ENCODE measurements at places on chromosomes 7 and 10.

- no peak for DNase-seq
Measured at GRCh38 chr10:130656582-130657133, 520.5 kb downstream of the GLRX3 start.

GRCh38 chr10:89144836-89145235 is 62.3 kb downstream of the CH25H start:
- DNase-seq = no peak

DNA sequence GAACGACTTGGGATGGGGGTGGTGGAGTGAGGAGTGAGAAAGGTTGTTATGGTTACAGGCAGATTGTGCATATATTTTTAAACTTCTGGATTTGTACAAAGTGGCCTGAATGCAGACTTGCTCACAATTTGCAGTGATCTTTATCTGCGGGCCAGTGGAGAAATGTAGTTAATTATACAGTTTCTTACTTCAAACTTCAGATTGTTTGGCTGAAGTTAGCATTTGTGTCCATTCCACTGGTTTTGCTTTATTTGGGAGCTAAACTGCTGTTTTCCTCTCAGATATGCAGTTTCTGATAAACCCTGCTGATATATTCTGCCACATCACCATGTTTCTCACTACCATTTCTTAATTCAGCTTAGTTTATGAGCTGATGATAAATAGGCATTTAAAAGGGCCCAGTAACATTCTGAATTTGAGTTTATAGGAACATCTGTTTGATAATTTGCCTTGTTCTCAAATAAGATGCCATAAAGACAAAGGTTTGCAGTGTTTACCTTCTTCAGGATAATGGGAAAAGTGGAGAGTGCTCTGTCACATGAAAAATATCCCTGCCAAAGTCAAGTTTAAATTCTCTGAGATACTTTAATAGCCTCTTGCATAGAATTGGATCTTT is 170.1 kb downstream of the ST7 start:
- DNase-seq = no peak

DNA sequence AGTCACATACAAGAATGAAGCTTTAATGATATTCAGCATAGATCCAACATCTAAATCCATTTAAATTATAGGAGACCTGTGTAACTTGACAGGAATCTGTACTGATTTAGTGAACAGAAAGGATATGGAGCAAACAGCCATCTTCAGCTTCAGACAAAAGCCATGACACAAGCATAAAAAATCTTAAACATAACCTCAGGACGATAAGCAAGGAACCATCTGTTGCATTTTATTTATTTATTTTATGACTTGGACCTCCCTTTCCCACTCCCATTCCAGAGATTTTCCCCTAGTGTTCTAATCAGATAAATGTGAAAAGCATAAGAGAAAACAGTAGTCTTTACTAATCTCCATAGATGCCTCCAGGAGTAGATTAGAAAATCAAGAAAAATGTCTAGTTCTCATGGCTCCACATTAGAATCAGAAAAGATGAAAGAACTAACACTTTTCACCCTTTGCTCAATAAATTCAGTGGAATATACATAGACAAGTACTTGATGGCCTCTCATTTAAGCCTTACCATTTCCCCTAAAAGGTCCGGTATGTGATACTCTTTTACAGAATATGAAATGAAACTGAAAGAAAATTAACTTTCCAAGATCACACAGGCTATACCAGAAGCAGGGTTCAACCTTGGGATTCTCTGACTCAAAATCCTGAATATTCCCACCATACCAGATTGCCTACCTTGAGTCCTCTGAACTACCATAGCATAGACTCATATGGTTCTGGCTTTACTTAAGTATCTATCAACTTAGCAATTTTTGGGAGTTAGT is 15.2 kb downstream of the CACNA2D1 start:
- DNase-seq = peak; percentile 81

DNA sequence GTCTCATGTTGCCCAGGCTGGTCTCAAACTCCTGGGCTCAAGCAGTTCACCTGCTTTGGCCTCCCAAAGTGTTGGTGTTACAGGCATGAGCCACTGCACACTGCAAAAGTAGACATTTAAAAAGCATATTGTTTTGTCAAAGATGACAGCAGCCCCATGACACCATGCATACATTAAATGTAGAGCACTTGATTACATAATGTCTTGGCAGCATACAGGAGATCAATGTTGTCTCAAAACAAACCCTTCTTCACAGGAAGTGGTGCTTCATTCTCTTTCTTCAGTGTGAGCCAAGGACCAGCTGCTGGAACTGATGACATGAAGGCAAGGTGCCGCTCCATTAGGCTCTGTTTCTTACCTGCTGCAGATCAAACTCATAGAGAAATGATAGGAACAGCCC is 218.4 kb downstream of the KLF6 start:
- no peak for DNase-seq

GRCh38 chr10:35219292-35219691 is 92.6 kb downstream of the CREM start:
- no peak for DNase-seq

- DNase-seq = no peak
Measured at GRCh38 chr10:131895116-131895515, 5.7 kb upstream of the PPP2R2D start.

- DNase-seq = no peak
Measured at GRCh38 chr7:12281038-12281437, 69.9 kb downstream of the TMEM106B start.

- DNase-seq = peak; percentile 37
Measured at GRCh38 chr10:62136931-62137330, 131.7 kb downstream of the RTKN2 start.

- no peak for DNase-seq
Measured at GRCh38 chr7:80533287-80533686, 21.4 kb upstream of the GNAT3 start.

- DNase-seq = no peak
Measured at GRCh38 chr10:34002896-34003295, 668.4 kb upstream of the NRP1 start.

DNA sequence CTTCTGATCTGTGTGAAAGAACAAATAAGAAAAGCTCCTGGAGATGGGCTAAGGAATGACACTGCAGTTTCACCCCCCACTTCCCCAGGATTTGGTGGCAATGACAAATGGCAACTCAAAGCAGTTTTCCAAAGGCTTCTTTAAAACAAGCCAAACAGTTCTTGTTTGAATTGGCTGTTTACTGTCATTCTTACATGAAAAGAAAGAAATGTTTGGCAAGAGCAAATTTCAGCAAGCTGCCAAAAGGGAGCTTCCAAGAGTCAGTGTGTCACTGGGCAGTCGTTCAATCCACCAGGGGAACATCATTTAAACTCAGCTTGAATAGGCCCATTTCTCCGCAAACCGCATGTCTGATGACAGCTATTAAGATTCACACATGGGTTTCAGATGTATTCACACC is 119.0 kb upstream of the RHOBTB1 start:
- no peak for DNase-seq

- no peak for DNase-seq
Measured at GRCh38 chr7:108026647-108027046, 23.7 kb upstream of the LAMB1 start.

DNA sequence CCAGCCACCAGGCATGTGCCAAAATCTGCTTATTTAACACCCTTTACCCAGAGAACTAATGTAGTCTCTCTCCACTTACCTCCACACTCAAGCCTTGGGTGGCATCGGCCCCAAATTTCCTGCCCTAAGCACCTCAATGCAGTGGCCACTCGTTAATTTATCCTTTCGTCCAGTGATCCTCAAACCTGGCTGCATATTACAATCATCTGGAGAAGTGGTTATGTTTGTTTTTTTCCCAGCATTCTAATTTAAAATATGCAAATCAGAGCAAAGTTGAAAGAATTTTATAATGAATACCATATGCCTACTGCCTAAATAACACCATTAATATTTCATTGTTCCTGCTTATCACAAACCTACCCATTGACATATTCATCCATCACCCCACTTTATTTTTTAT is 25.7 kb downstream of the CREB3L2 start:
- DNase-seq = no peak

- DNase-seq = peak; percentile 5
Measured at GRCh38 chr7:81327468-81328266, 408.8 kb upstream of the SEMA3C start.

DNA sequence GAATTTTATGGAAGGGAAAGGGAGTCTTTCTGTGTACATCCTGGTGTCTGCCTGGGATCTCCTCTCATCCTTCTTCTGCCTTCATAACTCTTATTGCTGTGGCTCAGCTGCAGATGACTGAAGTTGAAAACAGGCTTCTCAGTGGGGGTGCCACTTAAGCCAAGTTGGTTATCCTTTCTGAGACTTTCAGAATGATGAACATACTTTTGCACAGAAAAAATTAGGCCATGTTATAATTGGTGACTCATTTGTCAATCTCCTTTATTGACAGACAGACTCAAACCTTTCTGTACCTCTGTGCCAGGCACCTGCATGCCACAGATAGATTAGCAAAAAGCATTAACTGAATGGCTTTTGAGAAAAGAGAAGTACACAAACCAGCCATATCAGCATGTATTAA is 430.3 kb downstream of the SORCS1 start:
- no peak for DNase-seq

- no peak for DNase-seq
Measured at GRCh38 chr7:139654276-139655181, 123.3 kb downstream of the HIPK2 start.

DNA sequence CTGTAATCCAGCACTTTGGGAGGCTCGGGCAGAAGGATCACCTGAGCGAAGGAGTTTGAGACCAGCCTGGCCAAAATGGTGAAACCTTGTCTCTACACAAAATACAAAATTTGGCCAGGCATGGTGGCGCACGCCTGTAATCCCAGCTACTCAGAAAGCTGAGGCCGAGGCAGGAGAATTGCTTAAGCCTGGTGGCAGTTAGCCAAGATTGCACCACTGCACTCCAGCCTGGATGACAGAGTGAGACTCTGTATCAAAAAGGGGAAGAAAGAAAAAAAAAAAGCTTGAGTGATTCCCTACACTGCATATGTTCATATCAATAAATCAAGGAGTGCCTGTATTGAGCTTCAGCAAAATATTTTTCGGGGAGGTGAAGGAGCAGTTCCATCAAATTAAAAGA is 45.8 kb upstream of the SRRM3 start:
- DNase-seq = peak; percentile 18

DNA sequence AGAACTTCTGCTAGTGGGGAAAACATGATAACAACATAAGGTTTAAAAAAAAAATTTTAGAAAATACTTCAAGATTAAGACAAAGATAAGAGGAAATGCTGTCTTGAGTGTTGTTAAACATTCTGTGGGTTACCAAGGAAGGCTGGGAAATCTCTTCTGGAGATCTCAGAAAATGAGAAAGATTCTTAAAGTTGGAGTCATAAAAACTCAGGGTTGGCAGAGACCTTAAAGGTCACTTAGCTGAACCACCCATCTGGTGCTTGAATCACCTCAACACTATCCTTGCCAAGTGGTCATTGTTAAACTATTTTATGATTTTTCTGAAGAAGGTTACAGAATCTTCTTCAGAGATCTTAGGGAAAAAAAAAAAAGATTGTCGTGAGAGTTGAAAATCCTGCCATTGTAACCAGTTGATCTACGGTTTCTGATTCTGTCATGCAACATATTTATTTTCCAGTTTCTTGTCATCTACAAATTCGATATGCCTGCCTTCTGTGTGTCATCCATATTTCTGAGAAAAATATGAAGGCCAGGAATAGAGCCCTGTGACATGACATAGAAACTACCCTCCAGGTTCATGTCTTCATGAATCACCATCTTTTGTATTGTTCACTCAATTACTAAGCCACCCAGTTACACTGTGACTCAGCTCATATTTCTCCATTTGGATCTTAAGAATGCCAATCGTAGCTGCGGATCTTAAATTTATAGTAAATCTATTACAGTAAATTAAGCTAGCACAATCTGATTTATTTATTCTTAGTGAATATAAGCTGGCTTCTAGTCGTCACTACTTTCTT is 179.2 kb downstream of the ST7 start:
- DNase-seq = peak; percentile 66

DNA sequence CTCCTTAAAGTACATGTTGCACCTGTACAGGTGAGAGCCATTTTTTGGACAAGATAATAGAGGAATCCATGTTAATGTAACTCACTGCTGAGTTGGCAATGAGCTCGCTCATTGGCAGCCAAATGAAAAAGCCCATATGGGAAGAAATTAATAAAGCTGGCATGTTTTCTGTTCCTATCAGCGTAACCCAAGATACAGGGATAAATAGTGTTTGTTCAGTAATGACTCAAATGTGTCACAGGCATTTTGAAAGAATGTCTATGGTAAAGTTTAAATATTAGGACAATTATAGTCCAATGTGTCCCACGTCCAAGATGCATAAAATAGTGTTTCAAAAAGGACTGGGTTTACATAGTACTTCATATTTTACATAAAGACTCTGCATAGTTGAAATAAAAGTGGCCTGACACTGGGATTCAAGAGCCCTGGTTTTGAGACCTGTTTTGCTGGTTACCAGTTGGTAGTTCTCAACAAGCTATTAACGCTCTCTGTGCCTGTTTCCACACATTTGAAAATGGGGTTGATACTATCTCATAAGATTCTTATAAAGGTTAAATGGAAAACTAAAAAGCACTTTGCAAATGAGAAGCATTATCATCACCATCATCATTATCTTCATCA is 49.1 kb downstream of the MTURN start:
- no peak for DNase-seq

GRCh38 chr7:141550386-141551093 is 670 bp upstream of the AGK start:
- DNase-seq = no peak

- DNase-seq = no peak
Measured at GRCh38 chr10:30456266-30456665, 22.3 kb downstream of the MAP3K8 start.

DNA sequence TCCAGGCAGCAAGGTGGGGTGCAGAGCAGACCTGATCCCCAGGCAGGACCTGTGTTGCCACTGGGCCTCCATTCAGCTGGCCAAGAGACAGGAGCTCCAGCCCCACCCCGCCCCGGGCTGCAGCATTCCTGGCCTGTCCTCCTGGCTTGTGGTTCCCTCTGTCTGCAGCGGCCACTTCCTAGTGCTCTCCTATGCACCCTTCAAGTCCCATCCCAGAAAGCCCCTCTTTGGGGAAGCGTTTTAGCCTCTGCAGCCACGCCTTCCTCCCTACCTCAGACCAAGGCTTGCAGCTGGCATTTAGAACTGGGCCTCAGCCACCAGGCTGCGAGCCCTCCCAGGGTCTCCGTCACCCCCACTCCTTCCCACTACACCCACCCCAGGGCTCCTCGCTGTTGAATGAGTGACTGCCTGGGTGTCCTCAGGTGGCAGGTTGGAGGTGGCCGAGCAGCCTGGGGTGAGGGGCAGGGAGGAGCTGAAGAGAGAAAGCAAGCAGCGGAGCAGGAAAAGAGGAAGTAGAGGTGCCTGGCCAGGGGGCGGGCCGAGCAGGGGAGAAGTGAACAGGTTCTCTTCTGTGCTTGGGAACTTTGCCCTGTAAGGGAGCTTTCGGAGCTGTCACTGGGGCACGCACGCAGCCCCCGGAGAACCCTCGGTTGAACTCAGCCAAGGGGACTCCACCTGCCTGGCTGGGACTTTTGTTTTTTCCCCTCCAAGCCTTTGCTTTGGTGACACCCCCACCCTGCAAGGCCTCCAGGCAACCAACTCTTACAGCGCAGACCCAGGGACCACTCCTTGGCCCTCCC is 109.1 kb upstream of the TNRC18 start:
- DNase-seq = no peak
